PC-3 (cell line): ENCODE measurements at places on chromosomes 12 and 14.

DNA sequence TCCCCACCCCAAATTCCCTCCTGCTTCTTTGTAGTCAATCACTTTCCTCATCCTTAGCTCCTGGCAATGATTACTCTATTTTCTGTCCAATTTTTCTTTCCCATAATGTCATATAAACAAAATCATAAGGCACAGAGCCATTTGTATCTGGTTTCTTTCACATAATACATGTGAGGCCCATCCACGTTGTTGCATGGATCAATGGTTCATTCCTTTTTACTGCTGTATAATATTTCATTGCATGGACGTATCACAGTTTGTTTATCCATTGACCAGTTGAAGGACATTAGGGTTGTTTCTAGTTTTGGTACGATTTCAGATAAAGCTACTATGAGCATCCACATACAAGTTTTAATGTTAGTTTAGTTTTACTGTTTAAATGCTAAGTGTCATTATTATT is 13.7 kb upstream of the MED13L start:
- no peak for DNase-seq

DNA sequence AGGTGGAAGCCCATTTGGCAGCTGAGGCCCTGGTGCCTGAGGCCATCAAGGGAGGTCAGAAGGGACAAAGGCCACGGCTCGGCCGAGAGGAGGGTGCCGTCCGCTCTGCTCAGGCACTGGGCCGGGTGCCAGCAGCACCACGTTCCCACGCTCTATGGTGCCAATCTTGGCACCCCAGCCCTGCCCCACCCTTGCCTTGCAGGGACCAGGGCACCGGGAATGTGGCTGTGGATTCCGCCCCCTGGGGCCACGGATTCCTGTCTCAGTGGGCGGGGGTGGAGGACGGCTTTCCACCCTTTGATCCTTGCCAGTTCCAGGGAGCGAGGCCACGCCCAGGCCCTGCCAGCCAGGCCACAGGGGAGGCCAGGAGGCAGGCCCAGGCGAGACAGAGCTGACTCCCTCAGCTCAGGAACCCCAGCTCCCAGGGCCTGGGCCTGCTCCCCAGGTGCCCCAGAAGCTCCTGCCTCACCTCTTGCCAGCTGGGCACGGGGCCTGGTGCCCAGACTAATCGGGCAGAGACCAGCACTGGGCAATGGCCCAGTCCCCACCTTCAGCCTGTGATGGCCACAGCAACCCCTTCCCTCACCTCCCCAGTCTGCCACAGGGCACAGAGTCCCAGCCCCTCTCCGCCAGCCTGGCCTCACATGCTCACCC is 26.4 kb upstream of the GPR132 start:
- peak; percentile 92 for DNase-seq

- no peak for DNase-seq
These were observed 194.5 kb downstream of the C12orf75 start for GRCh38 chr12:105524961-105525360.

GRCh38 chr14:52885230-52885629 is 65.6 kb downstream of the FERMT2 start:
- no peak for DNase-seq

GRCh38 chr12:68978678-68979077 is 45.7 kb upstream of the CPM start:
- DNase-seq: no peak

DNA sequence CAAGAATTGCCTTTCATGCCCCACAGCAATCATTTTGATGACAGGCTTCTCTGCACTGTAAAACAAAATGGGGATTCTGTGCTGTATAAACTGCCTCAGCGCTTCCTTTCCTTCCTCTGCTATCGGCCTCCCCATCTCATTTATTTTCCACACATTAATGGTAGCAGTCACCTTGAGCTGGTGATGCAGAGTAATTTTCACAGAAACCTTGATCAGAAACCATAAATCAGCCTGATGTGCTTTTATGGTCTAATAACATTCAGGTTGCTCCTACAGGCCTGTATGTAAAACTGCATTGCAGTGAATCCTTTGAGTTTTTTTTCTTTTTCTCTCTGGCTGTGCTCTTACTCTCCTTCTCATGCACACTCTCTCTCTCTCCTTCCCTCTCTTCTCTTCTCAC is 578.4 kb upstream of the STXBP6 start:
- no peak for DNase-seq

DNA sequence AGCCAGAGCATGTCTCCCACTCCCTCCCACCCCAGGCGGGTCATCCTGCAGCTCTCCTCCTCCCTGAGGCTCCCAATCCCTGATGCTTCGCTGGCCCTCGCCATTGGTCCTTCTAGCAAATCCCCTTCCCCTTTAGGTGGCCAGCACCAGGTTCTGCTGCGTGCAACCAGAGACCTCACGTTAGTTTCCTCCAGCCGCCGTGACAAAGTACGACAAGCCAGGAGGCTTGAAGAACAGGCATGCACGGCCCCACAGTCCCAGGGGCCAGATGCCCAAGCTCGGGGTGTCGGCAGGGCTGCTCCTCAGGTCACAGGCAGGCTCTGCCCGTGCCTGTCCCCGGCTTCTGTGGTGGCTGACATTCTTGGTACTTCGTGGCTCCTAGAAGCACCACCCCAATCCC is 95.8 kb downstream of the RIMBP2 start:
- no peak for DNase-seq

GRCh38 chr12:124461851-124462623 is 105.4 kb downstream of the NCOR2 start:
- no peak for DNase-seq

GRCh38 chr12:62032870-62033269 is 227.3 kb upstream of the USP15 start:
- DNase-seq: peak; percentile 7

DNA sequence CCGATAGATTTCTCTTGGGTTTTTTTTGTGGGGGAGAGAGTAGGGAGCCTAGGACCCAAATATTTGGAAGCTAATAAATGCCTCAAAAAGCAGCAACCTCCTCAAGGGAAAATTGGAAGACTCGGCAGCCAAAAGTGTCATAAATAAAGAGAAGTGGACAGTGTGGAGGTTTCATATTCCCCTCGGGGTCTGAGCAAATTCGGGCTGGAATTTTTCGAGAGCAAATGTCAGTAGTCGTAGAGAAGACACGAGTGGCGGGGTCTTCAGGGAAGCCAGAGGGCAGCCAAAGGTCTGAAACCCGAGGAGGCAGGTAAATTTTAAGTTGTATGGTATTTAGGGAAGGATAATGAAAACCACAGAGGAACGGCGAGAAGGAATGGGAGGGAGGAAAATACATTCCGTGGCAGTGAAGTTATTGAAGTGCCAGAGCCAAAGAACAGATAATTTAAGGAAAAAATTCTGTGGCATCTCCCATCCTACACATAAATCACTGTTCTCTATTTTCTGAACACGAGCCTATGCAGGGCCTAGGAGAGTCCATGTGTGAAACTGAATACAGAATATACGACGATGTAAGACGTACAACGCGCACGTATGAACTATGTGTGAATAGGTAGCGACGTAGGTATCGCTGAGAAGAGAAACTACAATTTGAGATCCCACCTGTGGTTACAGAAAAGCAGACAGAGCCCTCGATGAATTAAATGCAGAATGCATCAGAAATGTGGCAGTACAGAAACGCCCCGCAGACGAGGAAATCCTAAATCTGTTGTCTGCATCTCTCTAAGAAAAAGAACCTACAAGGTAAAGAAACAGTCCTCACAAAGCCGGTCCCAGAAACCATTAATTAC is 12.9 kb downstream of the BCL11B start:
- no peak for DNase-seq

GRCh38 chr12:18658829-18659228 is 79.0 kb downstream of the PLCZ1 start:
- no peak for DNase-seq

DNA sequence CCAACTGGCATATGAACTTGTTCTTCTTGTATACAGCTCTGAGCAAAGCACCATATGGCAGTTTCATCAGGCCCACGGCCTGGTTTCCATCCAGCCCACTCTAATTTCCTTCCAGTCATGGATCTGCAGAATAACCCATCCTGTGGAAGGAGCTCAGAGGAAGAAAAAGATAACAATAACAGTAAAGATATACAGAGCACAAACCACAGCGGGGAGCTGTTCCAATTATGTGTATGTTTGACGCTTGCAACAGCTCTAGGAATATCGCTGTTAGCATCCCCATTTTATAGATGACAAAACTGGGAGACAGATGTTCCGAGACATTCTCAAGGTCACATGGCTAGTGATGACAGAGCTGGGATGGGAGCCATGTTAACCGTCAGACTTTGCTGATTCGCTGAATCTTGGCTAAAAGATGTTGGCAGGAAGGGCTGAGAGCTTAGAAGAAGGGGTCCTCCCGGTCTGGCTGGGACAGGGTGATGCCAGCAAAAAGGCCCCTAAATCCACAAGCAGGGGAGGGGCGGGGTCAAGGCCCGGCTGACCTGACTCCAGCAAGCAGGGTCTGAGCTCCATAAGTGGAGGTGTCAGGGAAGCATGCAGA is 34.4 kb upstream of the CIPC start:
- DNase-seq: no peak
